ENCODE measurements at places on chromosomes 1 and 21.

- DNase-seq, result no peak
These were observed 86.0 kb upstream of the TLR5 start for GRCh38 chr1:223228931-223229528.

DNA sequence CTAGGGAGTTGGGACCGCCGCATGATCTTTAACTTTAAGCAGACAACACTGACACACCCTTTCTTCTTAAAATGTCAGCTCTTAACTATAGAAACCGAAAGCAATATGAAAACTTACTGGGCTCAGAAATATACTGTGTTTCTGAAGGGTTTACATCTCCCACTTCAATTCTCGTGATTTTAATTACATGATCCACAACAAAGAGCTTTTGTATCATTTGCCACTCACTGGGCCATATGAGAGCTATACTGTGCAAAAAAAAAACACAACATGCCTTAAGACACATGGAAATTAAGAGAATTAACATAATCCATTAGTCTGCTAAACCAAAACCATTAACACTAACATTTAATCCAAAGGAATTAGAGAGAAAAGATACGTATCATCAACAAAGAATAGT lies 35.0 kb upstream of the RAP1GAP start:
- no peak for DNase-seq

- DNase-seq, result no peak
These were observed 554.6 kb upstream of the BEND5 start for GRCh38 chr1:49331066-49331852.

DNA sequence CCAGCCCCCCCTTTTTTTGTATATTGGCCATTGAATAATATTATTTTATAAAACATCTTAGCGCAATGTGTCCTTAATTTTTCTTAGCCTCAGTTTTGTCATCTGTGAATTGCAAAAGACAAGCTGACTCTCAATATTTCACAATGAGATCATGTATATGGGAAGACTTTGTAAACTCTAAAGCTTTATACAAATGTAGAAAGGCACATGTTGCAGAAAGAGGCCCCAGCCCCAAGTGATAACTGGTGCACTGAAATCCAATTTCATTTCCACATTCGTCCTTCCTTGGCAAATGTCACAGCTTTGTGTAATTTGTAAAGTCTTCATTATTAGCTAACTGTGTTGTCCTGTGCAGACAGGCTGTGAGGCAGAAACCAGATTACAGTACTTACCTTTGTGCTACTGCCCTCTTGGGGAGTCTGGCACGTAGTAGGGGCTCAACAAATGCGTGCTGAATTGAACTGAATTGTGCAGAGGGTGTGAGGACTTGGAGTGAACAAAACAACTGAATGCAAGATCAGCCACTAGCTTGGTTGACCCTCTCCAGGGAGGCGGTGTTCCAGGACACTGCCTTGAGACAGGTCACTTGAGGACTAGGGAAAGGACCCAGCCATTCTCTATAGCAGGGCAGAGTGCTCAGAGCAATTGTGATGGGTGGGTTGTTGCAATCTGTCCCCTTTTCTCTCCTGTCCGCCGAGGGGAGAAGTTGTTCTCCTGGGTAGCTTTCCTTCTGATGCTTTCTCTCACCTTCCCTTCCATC lies 74.6 kb downstream of the LMO4 start:
- DNase-seq, result no peak

GRCh38 chr1:200415789-200416593 lies 6.2 kb upstream of the ZNF281 start:
- DNase-seq, result peak; percentile 62

DNA sequence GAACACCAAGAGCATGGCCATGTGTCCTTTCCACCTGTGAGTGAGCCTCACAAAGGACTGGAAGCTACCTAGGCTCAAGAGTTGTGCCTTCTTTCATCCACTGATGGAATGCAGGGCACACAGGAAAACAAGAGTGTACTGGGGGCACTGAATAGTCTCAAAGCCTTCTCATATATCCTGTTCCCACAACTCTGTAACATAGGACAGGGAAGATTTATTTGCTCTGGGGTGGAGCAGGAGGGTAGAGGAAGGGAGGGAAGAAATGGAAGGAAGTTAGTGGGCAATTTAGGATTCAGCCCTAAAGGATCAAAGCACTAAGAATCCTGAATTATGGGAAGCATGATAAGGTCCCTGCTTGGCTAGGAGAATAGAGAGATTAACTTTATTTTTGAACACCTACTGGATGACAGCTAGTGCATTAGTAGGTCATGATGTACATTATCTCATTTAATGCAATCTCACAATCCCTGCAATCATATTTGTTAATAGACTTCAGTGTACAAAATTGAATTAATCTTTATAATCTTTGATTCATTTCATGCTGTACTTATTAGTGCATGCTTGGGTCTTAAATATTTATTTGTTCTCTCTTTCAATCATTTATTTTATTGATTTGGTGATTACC lies 27.0 kb upstream of the RGS16 start:
- no peak for DNase-seq

Data from mucosa of gallbladder (tissue), 1 donor.